ENCODE measurements at places on chromosomes 1 and 21. TPM values are rescaled to one million over a fixed set of nuclear protein-coding genes. Genes with fewer than 3 reads are reported as not detected.

DNA sequence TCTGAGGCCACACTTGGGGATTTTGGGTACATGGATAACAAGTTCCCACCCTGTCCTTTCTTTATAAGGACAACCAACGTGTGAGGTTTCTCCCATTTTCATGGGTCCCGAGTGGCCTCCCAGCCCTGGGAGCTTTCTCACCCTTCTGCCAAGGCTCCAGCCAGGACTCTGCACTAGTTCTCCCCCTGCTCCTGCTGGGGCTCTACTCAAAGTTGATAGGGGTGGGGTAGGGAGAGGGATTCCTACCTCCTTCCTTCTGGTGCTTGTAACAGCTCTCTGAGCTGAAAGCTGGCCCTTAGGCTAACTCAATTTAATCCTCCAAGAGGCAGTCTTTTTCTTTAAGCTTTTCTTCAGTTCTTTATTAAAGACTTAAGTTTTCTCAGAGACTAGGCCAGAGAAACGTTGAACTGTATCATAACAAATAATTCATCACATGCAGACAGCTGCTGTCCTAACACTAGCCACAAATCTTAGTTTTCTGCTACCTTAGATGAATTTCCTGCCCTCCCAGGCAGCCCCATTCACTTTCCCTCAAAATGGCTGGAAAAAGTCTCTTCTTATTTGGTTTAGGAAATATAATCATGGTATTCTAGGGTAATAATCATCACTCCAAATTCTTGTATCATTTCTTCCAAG, 22.4 kb upstream of the DR1 start:
- DNase-seq = no peak

GRCh38 chr1:150572918-150573647, 6.3 kb downstream of the MCL1 start:
- no peak for DNase-seq

- no peak for DNase-seq
Measured at GRCh38 chr1:236072001-236072400, 7.1 kb upstream of the NID1 start.

- no peak for DNase-seq
Measured at GRCh38 chr1:38565020-38565491, 294.5 kb downstream of the RRAGC start.

DNA sequence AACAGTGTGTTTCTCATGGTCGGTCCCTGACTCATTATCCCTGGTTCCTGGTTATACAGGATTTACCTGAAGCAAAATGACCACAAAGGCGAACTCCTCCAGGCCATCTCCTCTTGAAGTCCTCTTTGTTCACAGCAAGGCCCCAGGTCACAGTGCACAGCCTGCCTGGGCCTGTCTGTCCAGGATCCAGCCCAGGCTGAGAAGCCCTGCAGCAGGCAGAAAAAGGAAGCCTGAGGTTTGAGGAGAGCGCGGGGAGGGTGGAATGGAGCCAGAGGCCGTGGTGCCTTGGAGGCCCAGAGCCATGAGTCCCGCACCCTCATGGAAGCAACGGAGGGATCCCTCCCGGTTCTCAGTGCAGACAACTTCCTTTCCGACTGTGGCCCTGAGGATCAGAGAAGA, 136.8 kb upstream of the IRF2BP2 start:
- no peak for DNase-seq

DNA sequence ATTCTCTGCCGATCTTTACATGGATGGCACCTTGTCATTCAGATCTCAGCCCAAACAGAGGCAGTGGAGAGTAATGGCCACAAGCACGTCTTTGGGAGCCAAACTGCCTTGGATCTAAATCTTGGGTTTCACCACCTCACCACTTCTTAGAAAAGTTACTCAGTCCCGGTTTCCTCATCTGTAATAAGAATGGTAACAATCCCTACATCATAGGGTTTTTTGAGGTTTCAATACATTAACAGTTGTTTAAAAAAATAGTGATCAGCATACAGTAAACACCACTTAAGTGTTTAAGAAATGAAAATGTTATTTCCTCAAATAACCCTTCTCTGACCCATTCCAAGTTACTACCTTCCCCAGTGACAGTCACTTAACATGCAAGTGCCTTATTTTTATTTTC, 38.5 kb upstream of the KCNA3 start:
- no peak for DNase-seq

DNA sequence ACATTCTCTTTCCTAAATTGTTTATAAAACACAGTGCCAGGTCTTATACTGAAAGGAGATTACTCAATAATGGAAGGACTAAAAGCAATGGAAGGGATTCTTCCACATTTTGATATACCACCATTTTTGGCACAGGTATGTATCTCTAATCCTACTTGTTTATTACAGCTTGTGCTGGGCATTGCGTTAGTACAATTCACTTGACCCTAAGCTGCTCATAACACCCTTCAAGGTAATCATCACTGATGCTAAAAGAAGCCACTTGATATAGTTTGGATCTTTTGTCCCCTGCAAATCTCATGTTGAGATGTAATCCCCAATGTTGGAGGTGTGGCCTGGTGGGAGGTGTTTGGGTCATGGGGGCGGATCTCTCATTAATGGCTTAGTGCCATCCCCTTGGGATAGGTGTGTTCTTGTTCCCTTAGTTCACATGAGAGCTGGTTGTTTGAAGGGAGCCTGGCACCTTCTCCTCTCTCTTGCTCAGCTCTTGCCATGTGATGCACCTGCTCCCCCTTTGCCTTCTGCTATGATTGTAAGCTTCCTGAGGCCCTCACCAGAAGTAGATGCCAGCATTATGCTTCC, 71.1 kb downstream of the NIBAN1 start:
- DNase-seq = no peak

GRCh38 chr1:3271866-3272265, 182.6 kb upstream of the ARHGEF16 start:
- DNase-seq = no peak

- no peak for DNase-seq
Measured at GRCh38 chr21:23887725-23888306, 1719.5 kb downstream of the MRPL39 start.

DNA sequence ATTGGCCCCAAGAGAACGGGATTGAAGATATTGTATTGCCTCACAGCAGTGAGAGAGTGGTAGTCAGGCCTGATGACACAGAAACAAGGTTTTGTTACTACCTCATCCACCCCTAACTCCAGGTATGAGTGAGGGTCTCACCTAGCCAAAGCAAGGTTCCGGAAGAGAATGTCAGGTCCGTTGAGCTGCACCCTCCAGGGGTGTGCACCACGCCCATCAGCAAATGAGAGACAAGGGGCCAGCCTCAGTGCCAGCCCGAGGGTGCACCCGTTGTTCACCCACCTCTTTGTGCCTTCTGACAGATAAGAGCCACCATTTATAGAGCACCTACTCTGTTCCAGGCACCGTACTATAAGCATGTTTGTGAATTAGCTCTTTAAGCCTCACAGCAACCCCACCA, 121.9 kb upstream of the IPO9 start:
- no peak for DNase-seq

DNA sequence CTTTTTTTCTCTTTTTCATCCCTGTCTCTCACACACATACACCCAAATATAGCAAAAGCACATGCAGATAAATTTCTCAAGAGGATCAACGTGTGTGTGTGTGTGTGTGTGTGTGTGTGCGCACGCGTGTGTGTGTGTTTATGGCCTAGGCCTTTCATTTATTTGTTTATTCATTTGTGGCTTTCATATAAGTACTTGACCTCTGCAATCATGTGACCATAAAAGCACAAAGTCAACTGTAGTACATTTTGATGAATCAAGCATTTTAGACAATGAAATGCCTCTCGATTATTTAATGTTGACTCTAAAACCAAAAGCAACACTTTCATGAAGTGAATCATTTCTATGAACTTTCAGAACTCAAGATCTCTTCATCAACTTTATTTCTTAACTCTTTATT, 194.1 kb upstream of the ADGRL2 start:
- DNase-seq = no peak

- DNase-seq = no peak
Measured at GRCh38 chr1:242086093-242086492, 87.2 kb upstream of the MAP1LC3C start.

The KCNA3 gene
- 3.1 TPM for total RNA-seq

The RIPPLY3 gene
- total RNA-seq = not detected

The FOXD3 gene
- total RNA-seq = 2.9 TPM

The CFAP74 gene
- total RNA-seq = 0.11 TPM

The GBP2 gene
- total RNA-seq = 49.8 TPM

The GPX7 gene
- 55.4 TPM for total RNA-seq

The MNDA gene
- total RNA-seq = 9.0 TPM

The SERTAD4 gene
- 6.9 TPM for total RNA-seq
